ENCODE measurements at places on chromosomes 6 and 20. TPM values are rescaled to one million over a fixed set of nuclear protein-coding genes. Genes with fewer than 3 reads are reported as not detected.

DNA sequence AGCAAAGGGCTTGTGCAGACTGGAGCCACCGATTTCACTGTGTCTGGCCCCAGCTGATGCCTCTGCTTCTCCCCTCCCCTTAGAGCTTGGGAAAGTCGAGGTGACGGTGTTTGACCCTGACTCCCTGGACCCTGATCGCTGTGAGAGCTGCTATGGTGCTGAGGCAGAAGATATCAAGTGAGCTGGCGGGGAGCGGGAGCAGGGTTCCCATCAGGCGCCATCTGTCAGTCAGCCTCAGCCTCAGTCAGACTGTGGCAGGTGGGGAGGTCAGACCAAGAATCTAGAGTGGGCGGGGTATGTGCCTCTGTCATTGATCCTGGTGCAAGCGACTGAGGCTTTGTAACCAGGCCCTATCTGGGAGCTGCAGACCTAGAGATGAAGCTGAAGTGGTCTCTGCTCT is 5.5 kb downstream of the ERGIC3 start:
- no peak for DNase-seq

GRCh38 chr6:128606611-128607010 is 86.2 kb upstream of the PTPRK start:
- DNase-seq: no peak

DNA sequence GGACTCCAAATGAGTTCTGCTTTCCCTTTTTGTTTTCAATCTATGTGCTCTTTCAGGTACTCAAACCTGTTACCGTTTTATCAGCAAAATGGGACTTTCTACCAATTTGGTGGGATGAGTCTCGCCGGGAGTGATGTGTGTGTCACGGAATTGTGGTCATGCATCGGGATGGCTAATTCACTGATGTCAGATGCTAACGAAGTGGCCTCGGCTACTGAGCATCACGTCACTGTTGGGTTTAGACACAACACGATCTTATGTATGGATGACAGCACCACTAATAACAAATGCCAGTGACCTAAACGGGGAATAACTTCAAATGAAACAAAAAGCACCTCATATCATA is 1.6 kb upstream of the PCK1 start:
- no peak for DNase-seq

DNA sequence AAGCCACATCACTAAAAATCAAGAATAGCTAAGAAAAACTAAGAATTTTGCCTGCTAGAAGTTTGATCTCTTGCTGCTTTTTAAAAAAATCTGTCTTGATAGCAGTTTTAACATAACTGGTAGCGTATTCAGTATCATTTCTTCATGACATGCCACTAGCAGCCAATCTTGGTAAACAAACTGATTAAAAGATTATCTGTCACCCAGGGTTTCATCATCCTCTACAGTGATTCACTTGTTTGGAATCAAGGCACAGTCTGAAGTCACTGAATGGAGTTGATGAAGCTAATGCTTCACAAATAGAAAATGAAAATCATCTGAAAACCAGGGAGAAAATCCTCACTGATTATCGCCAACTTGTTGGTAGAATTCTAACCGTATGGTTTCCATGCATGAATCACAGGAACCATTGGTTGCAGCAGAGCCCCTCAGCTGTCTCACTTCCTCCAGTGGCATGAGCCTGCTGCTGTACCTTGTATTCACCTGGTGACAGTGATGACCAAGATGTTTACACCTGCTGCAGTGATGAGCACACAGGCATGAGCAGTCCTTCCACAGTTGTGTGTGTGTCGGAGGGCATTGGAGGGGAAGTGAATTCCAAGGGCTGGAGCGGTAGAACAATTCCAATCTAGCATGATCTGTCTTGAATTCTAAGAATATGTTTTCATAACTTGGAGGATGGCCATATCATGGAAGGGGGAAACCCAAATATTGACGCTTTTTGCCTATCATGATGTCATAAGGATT is 275.0 kb downstream of the KHDC1L start:
- no peak for DNase-seq

GRCh38 chr6:17966451-17966850 is 21.0 kb downstream of the KIF13A start:
- DNase-seq: no peak

The COL20A1 gene
- total RNA-seq: 0.26 TPM

DNA sequence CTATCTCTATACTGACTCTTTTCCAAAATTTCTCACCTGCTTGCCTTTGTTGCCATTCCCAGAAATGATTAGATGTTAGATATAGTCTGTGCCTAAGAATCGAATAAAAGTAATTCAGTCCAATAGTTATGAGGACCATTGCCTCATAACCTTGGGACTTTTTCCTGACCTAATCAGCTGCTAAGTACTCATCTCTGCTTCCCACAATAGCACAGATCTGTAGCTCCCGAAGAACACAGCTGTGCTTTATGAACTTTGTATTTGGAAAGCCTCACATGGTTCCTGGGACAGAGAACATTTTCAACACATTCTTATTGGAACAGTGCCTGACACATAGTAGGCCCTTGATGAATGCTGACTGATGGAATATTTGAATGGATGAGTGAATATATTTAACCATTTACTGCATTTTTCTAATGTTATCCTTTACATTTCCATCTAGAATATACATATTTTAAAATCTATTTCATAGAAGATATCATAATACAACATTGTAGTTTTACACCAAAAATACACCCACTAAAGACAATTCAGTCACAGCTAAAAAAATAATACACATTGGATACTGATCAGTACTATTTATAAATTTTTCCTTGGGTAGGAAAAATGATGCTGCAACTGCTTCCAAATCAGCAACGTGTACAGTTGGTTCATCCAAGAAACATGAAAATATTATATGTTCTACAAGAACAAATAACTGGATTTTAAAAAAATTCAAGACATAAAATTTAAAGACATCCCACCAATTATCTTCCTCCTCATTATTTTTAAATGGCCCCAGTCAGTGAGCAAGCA is 53.9 kb downstream of the HS3ST5 start:
- no peak for DNase-seq
